ENCODE measurements at places on chromosomes 7 and 10.

GRCh38 chr7:98300595-98301372 is 19.3 kb downstream of the BRI3 start:
- ATAC-seq = no peak

- peak; percentile 41 for ATAC-seq
Observed at GRCh38 chr10:62992145-62992721, 140.9 kb upstream of the NRBF2 start.

GRCh38 chr7:5426226-5426475 is 2.5 kb upstream of the TNRC18 start:
- ATAC-seq = no peak

GRCh38 chr10:33783078-33783477 is 448.6 kb upstream of the NRP1 start:
- no peak for ATAC-seq

- ATAC-seq = no peak
Observed at GRCh38 chr7:1377111-1377909, 82.0 kb downstream of the MICALL2 start.

DNA sequence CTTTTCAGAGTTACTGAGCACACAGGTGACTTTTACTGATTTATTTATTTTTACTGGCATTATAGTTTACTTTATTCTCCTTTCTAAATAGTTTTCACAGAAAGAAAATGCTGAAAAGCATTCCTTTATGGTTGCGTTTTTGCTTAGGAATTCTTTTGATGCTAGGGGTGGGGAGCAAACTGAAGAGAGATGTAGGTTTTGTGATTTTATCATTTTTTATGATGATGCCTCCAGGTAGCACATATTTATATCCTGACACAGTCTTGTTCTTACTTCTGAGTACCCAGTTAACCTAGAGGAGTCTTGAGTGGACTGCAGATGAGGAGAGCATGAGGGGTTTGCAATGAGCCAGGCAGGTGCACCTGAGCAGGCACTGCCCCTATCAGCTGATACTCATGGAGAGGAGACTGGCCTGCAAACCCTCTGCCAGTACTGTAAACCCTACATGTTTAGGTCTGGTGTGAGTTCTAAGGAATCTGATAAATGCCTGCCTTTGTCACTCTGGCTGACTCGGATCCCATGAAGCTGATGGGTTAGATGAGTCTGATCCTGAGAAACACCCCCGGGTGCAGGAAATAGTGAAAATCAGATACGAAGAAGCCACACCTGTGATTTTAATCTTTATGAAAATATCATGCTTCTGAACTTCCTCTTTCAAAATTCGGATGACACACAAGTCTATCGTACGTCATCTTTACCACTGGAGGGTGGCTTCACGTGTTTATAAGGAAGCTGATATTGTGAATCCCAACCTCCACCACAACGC is 302.9 kb downstream of the WDR37 start:
- peak; percentile 62 for ATAC-seq

DNA sequence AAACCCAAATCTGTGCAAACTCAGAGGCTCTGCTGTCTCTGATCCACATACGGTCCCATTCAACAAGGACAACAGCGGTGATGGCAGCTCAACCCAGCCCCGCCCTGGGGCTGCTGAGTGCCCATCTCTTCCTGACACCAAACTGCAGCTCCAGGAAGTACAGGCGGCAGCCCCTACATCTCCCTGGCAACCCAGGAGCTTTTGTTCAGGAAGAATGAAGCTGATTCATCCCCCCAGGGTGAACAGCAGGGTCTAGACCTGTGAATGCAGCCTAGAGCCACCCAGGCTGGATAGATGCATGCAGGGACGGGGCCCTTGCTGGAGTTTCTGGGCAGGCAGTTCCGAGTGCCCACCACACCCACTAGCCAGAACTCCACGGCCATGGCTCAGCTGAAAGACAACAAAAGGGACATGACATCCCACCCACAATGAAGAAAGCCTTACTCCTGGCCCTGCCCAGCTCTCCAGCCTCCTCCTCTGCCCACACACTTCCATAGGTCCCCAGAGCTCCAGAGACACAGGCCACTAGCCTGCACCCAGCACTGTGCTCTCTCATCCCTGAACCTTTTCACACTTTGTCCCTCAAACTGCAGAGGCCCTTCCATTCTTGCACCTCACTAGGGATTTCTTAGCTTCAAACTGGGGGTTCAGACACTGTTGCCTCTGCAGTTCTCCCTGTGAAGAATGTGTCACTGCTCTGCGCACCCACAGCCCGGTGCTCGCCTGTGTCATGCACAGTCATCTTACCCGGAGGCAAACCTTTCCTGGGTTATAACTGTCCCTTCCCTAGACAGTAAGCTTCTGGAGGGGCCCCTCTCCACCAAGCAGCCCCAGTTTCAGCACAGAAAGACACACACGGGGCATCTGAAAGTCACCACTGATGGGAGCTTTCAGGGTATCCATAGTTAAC is 99.1 kb downstream of the GRID1 start:
- no peak for ATAC-seq

- no peak for ATAC-seq
Observed at GRCh38 chr10:102519246-102519825, 15.6 kb downstream of the SUFU start.

Data from activated T-helper 17 cell treated with anti-CD3 and anti-CD28 coated beads, Interleukin-2, amount 50 U/mL, for 72 hours (primary cell).